ENCODE measurements at places on chromosomes 1 and 21. TPM values are rescaled to one million over a fixed set of nuclear protein-coding genes. Genes with fewer than 3 reads are reported as not detected.

DNA sequence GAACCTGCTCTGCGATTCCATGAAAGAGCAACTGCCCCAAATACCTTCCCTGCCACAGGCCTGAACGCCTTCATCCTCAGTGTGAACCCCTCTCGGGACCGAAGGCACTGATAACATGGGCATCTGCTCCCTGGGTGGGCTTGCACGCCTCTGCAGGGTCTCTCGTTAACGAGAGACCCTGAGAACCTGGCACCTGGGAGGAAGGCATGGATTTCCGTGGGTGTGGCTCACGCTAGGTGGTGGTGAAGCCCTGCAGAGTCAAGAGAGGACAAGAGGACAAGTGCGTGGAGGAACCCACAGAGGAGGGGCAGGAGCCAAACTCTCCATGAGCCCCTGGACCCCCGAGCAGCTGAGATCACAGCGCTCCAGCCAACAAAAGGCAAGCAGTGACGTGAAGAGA is 26.8 kb upstream of the COL6A2 start:
- DNase-seq, result no peak

Gene LMOD1
- 0.74 TPM for total RNA-seq

- DNase-seq, result no peak
These were observed 389.9 kb downstream of the PLPP3 start for GRCh38 chr1:56189454-56189853.

DNA sequence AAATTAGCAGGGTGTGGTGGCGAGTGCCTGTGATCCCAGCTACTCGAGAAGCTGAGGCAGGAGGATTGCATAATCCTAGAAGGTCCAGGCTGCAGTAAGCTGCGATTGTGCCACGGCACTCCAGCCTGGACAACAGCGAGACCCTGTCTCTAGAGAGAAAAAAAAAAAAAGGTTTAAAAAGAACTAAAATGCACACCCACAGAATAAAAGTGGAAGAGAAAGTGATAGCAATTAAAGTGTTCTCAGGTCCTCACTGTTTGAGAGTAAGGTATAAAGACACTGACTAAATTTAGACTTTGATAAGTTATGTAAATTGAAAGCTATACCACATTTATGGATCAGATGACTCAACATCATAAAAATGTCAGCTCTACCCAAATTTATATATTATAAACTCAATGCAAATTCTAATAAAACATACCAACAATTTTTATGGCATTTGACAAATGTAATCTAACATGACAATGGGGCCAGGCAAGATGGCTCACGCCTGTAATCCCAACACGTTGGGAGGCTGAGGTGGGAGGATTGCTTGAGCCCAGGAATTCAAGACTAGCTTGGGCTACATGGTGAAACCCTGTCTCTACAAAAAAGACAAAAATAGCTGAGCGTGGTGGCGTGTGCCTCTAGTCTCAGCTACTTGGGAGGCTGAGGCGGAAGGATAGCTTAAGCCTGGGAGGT is 11.8 kb downstream of the ZBTB17 start:
- no peak for DNase-seq

Gene RPAP2
- 20.3 TPM for total RNA-seq

- no peak for DNase-seq
These were observed 449.5 kb upstream of the CAMK1G start for GRCh38 chr1:209134001-209134400.

DNA sequence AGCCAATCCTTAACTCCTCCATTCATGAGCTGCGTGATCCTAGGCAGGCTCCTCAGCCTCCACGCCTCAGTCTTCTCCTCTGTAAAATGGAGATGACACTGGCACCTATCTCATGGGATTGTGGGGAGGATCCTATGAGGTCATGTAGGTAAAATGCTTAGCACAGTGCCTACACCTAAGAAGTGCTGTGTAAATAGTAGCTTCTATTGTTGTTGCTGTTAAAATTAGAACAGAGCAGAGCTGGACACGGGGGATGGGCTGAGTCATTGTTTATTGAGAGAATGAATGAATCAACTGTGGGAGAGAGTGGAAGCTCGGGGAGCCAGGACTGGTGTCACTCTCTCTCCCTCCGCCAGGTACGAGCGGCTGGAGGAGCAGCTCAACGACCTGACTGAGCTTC is 43.0 kb downstream of the TMCC2 start:
- DNase-seq, result no peak

DNA sequence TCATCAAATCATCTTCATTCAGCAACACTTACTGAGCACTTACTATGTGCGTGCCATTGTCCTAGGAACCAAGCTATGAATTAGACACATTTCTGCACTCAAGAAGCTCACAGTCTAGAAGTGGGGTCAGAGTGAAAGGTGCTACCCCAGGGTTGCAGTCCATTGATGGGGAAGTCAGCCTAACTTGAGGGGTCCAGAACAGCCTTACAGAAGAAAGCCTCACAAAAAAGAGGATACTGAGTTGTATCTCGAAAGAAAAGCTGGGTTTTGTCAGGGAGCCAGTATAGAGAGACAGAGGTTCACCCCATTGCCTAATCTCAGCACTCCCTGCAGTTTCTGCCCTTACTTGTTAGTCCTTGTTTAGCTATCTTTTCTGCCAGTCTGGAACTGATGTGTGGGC is 153.1 kb upstream of the JUN start:
- DNase-seq, result no peak

DNA sequence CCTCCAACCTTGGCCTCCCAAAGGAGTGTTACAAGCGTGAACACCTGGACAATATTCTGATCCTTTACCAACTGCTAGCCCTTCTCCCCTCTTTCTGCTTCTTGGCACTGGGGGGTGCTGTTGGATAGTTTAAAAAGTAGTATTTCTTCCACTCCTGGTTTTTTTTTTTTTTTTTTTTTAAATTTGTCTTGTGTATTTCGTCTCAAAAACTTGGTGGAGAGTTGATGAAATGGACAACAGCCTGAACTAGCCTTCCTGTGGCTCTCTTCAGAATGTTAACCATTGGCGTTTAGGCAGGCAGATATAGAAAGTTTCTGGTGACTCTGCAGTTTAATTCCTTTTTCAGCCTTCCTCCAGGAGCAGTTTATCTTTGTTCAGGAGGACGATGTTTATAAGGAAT is 69.7 kb upstream of the USP24 start:
- no peak for DNase-seq

- no peak for DNase-seq
These were observed 191.4 kb downstream of the MIS18A start for GRCh38 chr21:32087447-32087846.

- DNase-seq, result peak; percentile 64
These were observed 858.7 kb downstream of the USP25 start for GRCh38 chr21:16588433-16588860.

DNA sequence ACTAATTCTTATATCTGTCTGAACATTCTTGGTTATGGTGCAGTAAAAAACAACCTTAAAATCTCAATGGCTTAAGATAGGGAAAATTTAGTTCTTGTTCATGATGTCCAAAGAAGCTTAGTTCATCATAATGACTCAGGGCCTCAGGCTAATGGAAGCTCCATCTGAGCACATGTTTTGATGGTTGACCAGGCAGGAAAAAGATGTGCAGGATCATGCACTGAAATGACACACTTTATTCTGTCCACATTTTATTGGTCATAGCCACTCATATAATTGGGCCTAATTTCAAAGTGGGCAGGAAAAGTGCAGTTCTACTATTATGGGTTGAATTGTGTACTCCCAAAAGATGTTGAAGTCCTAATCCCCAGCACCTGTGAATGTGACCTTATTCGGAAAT is 198.2 kb downstream of the CENPF start:
- DNase-seq, result no peak

DNA sequence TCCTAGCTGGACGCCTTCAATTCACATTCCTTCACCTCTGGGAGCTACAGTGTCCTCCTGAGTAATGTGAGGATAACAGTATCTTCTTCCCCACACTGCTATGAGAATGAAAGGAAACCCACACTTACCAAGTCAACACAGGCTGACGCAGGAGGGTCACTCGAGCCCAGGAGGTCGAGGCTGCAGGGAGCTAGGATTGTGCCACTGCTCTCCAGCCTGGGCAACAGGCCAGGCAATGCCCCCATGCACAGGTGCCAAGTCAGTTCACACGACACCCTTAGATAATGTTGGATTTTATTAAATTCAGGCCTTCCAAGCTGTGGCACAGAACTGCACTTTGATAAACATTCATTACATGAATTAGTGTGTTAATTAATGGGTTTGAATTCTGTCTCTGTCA is 31.9 kb downstream of the MATN1 start:
- no peak for DNase-seq

Gene TFF2
- 0.52 TPM for total RNA-seq

DNA sequence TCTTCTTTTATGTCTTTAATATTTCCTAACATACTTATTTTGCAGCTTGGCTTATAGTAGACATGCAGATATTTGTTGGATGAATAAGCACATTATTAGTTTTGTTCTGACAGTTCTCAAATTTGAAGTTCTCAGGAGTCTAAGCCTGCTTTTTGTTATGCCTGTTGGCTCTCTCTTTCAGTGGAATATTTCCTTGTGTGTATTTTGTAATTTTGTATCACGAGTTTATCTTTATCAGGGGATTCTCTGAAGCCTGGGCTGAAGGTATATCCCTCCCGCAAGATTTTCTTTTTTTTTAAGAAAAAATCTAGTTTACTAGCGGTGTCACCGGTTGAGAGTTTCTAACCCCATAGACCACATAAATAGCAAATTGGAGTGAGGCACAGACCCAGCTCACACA is 105.9 kb downstream of the RGL1 start:
- DNase-seq, result no peak

- no peak for DNase-seq
These were observed 4.9 kb upstream of the TAGLN2 start for GRCh38 chr1:159930216-159930615.

GRCh38 chr21:26679284-26679683 is 106.2 kb upstream of the CYYR1 start:
- DNase-seq, result no peak

Gene SYT14
- 1.4 TPM for total RNA-seq

Gene MYCL
- 6.2 TPM for total RNA-seq

Gene PMVK
- 27.1 TPM for total RNA-seq
